ENCODE measurements at places on chromosomes 13 and 19.

- no peak for DNase-seq
Observed at GRCh38 chr19:3494051-3494450, 6.4 kb downstream of the DOHH start.

DNA sequence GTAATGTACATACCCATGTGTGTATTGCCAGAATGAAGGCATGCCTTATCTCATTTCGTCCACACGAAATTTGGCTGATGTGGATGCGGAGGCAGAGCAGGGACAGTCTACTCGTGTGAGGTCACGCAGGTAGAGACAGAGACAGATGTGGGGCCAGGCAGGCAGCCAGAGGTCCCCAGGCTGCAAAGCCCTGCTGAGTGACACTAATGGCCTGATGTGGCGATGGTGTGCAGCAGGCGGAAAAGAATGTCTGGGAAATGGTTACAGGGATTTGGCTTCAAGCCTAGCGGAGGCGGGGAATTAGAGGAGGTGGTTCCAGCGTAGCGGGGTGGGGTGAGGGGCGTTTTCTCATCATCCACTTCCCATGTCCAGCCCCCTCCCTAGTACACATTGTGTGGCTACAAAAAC is 4.2 kb upstream of the IZUMO2 start:
- no peak for DNase-seq

DNA sequence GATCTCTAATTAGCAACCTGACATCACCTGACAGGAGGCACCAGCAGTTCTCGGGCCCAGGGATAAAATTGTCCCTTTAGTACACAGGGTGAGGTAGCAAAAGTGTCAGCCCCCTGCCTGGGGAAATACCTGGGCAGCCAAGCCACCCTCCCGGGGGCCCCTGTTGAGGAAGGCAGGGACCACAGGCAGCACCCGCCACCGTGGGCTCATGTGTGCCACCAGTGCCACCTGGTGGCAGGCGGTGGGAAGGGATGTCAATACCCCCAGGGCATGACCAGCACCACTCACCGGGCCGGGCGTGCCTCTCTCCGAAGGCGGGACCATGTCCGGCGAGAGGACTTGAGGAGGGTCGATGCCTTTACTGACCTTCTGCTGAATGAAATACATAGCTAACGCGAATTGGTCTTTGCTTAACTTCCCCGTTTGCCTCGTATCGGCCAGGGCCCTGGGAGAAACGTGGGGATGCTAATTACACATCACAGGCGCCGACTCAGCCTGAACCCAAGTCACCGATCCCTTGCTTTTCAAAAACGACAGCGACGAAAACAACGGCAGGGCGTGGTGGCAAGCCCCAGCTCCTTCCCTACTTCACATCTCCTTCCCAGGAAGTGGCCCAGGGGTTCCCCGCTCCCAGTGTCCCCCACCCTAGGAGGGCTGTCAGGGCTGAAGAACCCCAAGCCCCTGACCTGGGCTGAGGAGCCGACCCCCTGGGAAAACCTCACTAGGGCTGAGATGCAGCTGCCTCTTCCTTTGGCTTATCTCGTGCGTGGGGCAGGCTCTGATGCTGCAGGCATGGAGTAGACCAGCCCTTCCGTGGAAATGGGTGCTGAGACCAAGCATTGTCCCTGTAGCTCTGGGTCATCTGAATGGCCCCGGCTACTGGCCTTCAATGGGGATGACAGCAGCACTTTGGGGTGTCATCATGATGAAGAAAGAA is 53.8 kb downstream of the EPS15L1 start:
- DNase-seq, result peak; percentile 72

- DNase-seq, result no peak
Observed at GRCh38 chr13:31421756-31422155, 222.0 kb downstream of the B3GLCT start.

DNA sequence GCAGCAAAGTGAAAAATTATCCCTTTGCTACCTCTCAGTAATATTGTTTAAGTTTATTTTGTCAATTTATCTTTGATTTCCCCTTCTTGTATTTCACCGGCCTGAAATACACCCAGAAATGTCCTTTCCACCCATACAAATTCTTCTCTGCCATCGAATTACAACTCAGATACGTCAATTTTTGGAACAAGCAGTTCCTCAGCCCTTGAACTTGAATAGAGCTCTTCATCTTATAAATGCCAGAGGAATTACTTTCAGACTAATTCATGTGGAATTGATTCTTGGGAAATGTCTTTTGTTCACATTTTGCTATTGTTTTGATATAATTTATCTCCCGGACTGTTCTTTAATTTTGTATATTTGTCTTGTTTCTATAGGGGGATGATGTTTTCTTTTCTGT is 1359.3 kb upstream of the MIR17HG start:
- DNase-seq, result no peak

GRCh38 chr13:101554420-101555125 is 102.1 kb downstream of the ITGBL1 start:
- no peak for DNase-seq

DNA sequence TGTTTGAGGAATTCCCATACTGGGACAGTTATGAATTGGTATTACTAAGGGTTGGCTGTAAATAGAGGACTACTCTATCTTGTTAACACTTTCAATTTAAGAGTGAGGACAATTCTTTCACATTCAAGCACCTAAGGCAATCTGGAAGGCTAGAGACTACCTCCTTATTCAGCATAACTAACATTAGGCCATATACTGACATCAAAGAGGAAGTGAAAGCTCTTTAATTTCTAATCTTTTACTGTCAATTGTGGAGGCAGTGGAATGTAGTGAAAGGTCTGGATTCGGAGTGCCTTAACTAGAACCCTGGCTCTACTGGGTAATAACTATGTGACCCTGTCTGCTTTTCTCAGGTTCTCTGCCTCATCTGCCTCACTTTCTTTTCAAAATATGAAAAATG is 134.0 kb downstream of the UFM1 start:
- DNase-seq, result no peak

GRCh38 chr19:6813659-6814058 is 41.2 kb downstream of the VAV1 start:
- no peak for DNase-seq

DNA sequence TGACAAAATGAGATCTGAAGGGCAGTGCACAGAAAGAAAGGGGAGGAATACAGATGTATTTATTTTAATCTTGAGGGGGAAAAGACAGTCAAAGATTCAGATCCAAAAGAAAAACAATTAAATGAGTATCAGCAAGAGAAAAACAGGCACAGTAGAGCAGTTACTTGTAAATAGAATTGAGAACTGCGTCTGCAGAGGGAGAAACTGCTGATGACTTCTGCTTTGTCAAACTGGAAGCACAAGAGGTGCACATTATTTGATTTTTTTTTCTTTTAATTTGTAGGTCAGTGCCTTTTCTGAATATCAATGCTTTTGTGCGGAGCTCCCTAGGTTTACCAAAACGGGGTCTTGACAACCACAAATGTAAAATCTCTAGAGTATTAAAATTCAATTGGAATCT is 37.3 kb downstream of the EFNB2 start:
- no peak for DNase-seq

DNA sequence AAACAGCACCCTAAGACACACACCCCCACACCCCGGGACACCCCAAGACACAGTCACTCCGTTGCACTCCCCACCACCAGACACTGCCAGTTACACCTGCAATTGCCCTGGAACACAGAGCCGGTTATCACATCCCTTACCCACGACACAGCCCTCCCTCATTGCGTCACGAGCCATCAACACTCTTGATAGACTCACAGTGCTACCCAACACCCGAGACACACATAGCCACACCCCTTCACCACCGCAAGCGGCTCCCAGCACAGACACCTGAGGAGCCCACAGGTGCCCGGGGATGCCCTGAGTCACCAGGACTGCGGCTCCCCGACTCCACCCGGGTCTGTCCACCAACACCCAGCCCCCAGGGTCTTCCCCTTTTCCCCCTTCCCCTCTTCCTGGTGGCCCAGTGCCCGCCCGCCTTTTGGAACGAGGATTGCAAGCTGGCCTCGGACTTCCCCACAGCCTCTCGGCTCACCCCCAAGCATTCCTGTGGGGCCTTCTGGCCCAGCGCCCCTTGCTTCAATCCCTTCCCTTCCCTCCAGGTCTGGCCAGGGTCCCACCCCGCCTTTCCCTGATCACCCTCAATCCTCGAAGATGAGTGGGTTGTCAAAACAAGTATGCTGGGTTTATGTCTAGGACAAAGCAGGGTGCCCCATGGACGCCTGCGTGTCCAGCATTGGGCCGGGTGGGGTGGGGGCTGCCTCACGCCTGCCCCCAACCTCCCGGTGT is 1.7 kb upstream of the PTGER1 start:
- peak; percentile 63 for DNase-seq

- DNase-seq, result no peak
Observed at GRCh38 chr19:45638930-45639729, at the start of gene EML2. TSS of gene EML2 (minus strand) at chr19:45639397. CDS start at chr19:45639376, 21 bp downstream.

DNA sequence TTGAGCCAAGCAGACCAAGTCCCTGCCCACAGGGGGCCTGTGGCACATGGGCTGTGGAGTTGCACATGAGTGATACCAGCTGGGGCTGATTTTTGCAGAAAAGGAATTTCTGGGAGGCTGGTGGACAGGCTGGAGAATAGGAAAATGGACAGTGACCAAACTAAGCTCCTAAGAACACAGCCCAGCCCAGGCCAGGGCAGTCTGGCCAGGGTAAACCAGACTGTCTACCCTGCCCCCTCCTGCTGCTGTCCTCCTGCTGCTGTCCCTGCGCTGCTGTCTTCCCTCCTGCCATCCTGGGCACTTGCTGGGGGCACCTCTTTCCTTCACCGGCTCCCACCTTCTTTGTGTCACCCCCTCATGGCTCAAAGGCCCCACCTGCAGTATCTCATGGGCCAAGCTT is 219.2 kb downstream of the ZIC5 start:
- DNase-seq, result no peak

DNA sequence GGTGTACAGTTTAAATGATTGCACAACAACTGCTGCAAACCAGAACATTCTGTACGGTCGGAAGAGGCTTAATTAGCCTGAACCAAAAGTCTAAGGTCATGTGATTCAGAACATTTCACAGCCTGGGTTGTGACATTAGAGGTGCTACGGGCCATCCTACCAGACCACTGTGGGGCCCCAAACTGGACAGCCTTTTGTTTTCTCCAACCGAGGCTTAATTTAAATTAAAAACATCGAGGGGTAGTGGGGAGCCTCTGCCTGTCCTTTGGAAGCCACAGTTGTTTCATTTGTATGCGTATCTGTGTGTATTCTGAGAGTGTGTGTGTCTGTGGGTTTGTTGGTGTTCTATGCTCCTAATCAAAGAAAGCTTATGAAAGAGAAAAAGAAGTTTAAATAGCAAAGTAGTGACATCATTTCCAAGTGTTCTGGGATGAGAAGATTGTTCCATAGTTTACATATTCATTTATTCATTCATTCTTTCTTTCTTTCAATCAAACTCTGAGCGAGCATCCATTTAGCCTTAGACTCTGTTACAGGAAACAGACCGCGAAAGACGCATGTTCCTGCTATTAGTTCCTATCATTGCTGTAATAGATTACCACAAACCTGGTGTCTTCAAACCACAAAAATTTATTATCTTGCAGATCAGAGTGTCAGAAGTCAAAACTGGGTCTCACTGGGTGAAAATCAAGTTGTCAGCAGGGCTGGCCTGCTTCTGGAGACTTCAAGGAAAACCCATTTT is 444.8 kb downstream of the FOXO1 start:
- DNase-seq, result no peak

DNA sequence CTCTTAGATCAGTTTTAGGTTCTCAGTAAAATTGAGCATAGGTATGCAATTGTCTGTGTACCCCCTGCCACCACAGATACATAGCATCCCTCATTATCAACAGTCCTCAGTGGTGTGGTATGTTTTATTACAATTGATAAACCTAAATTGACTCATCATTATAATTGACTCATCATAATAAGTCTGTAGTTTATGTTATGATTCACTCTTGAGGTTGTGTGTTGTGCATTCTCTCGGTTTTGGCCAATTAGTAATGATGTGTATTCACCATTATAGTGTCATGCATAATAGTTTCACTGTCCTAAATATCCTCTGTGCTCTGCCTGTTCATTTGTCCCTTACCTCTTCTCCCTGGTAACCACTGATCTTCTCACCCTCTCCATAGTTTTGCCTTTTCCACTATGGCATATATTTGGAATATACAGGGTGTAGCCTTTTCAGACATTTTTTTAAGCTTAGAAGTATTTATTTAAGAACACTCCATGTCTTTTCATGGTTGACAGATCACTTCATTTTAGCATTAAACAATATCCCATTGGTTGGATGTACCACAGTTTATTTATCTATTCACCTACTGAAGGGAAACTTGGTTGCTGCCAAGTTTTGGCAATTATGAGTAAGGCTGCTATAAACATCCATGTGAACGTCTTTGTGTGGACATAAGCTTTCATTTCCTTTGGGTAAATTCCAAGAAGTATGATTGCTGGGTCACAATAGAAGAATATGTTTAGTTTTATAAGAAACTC is 1620.6 kb upstream of the MIR17HG start:
- DNase-seq, result no peak

Measured in tibial nerve (tissue), 4 donors.